Jurkat, Clone E6-1 (cell line): ENCODE measurements at places on chromosomes 5 and 9.
A peak's percentile ranks its signal among the peaks of the same experiment; 100 is the strongest.

- DNase-seq, result no peak
Measured at GRCh38 chr5:134100283-134101091, 14.0 kb upstream of the TCF7 start.

DNA sequence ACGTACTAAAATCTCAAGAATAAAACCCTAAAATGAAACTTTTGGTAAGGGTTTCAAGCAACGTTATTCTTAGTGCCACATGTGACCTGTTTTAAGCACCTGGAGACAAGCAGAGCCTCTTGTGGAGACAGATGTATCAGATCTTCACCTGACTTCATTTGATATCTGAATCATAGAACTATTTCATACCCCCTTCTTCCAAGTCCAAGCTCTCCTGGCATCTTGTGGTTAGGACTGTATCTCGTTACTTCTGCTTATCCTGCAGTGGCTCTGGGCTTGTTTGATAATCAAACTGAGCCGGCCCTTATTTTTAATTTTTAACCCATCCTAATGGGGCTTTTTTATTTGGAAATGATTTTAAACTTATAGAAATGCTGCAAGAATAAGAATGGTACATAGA, 11.1 kb upstream of the FSD1L start:
- DNase-seq, result no peak

DNA sequence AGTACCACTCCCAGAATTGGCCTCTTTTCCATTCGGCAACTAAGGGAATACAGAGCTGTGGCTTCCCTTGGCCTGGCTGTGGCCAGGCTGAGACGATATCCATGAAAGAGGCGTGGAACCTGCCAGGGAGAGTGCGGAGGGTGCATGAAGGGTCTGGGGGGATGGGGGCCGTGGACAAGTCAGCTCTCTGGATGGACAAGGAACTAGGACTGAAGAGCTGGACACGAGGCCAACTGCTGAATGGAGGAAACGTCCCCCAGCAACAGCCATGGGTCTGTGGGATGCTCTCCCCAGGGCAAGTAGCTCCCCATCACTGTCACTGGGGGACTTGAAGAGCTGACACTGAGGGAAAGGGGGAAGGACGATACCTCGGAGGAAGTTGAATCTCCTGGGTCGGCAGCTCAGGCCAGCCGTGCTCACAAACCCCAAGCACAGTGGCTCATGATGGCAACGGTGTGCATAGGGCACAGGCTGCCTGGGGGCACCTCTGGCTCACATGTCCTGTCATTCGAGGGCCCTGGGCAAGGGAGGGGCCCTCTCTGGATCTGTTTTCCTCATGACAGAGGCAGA, 4.1 kb upstream of the OLFM1 start:
- DNase-seq, result no peak

GRCh38 chr5:77733130-77733529, 43.0 kb downstream of the TBCA start:
- DNase-seq, result no peak

- no peak for DNase-seq
Measured at GRCh38 chr9:82332018-82332773, 343.6 kb downstream of the SPATA31D1 start.

- DNase-seq, result no peak
Measured at GRCh38 chr9:27473111-27473529, 51.0 kb upstream of the IFNK start.

DNA sequence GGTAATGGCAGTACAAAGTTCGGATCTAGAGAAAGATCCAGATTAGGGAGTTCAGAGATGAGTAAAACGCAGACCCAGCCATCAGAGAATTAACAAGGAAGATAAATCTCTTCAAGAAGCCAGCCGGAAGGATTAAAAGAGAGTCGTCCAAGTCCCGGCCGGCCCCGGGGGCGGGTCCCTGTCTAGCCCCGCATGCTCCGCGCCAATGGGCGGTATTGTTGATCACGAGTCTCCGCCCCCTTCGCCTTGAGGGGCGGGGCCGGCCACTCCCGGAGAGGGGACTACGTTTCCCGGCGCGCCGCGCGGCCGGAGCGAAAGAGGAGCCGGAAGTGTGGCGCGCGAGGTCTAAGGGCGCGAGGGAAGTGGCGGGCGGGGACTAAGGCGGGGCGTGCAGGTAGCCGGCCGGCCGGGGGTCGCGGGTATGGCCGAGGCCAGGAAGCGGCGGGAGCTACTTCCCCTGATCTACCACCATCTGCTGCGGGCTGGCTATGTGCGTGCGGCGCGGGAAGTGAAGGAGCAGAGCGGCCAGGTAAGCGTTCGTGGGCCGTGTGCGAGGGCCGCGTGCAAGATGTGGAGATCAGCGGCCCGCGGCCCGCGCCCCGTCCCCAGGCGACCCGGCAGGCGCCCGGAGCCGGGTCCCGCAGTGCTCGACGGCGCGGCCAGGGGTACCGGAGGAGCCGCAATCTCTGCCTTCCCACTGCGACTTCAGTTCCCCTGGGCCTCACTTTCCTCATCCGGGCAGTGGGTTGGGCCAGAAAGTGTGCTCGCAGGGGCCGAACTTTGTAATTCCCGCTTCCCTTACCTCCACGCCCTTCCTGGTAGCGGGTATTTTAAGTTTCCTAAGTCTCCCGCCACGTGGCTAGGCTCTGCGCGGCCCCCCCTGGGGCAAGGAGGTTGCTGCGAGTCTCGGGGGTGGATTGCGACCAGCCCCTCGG, at the start of gene TCOF1:
TCOF1 (plus strand) TSS at position 372 of the 935 bp plus-strand sequence; CDS start at position 422, 50 bp downstream.
- peak; percentile 92 for DNase-seq

DNA sequence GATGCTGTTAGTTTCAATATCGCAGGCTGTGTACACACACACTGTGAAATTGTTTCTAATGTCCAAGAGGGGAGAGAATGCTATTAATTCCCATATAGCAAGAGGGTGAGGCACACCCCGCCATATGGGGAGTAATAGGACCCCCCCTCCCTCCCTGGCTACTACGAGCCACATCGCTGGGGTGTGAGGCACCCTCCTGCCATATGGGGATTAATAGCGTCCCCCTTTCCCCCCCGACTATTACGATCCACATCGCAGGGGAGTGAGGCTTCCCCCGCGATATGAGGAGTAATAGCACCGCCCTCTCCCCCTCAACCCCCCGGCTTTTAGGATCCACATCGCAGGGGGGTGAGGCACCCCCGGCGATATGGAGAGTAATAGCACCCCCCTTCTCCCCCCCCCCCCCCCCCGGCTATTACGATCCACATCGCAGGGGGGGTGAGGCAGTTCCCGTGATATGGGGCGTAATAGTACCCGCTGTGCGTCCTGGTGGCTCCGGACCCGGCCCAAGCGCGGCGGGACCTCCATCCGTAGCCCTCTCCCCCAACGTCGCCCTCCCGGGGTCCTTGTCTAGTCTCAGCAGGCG, 494 bp upstream of the STK32A start:
- DNase-seq, result no peak

- DNase-seq, result no peak
Measured at GRCh38 chr5:172642051-172642409, 967 bp downstream of the NEURL1B start.

GRCh38 chr9:118721923-118722322, 647.3 kb downstream of the BRINP1 start:
- DNase-seq, result no peak

DNA sequence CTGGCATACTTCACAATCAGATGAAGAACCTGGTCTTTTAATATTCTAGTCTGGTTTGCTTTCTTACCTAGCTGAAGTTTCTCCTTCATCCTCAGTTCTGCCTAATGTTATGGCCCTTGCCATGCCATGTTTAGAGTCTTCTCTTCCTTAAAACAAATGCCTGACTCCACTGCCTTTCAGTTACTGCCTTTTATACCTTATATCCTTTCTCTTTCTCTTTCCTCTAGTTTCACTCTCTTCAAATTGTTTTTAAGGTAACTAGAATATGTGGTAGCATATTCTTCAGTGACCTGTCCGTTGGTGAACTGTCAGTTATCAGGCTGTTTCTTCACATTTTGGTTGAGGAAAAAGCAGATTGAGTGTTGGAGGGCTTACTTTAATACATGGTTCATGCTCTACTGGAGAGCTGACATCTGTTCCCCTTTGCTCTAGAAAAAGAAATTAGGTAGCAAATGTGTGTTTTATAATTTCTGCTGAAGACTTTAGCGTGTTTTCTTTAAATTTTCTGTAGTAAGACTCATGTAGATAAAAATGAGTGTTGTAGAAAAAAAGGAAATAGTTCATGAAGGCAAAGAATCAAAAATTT, 103.8 kb downstream of the DMXL1 start:
- DNase-seq, result no peak

GRCh38 chr9:2870340-2870739, 26.4 kb upstream of the PUM3 start:
- DNase-seq, result no peak

DNA sequence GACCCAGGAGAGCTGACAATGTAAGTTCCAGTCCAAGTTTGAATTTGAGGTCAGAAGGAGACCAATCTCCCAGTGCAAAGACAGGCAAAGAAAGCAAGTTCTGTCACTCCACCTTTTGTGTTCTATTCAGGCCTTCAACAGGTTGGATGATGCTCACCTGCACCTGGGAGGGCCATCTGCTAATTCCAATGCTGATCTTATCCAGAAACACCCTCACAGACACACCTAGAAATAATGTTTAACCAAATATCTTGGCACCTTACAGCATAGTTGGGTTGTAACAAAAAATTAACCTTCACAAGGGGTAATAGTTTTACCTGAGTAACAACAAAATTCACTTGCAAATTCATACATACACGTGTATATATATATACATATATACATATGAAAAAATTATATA, 190.8 kb downstream of the DIRAS2 start:
- no peak for DNase-seq

GRCh38 chr9:92657296-92658094, 12.4 kb downstream of the IPPK start:
- DNase-seq, result no peak

DNA sequence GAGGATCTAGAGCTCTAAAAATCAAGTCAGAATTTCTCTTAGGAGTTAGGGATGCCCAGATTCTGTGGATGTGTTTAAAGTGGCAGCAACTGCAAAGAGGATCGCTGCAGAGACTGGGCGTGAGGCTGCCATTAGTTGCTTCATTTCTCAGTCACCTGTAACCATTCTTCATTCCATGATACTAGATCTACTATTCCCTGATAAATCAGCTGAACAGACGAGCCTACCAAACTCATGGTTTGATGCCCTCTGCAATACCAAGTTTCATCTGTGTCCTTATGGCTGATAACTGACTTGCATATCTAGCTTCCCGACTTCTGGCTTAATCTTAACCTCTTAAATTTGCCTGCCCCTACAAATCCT, 33.3 kb downstream of the UBE2R2 start:
- DNase-seq, result no peak

GRCh38 chr5:39919876-39920275, 495.1 kb upstream of the DAB2 start:
- no peak for DNase-seq

DNA sequence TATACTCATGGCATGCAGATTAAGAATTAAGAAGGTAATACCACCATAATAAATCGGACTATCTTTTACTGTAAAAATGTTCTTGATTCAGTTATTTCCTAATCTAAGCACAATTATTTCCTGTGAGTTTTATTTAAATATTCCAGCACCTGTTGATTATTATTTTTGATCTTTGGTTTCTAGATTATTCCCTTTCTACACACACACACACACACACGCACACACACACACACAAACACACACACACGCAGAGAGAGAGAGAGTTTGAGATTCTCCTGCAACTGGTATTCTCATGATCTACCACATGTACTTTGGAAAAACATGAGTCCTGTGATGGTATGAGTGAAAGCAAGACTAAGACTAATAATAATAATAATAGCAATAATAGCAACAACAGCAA, 17.0 kb upstream of the CKMT2 start:
- DNase-seq, result no peak

DNA sequence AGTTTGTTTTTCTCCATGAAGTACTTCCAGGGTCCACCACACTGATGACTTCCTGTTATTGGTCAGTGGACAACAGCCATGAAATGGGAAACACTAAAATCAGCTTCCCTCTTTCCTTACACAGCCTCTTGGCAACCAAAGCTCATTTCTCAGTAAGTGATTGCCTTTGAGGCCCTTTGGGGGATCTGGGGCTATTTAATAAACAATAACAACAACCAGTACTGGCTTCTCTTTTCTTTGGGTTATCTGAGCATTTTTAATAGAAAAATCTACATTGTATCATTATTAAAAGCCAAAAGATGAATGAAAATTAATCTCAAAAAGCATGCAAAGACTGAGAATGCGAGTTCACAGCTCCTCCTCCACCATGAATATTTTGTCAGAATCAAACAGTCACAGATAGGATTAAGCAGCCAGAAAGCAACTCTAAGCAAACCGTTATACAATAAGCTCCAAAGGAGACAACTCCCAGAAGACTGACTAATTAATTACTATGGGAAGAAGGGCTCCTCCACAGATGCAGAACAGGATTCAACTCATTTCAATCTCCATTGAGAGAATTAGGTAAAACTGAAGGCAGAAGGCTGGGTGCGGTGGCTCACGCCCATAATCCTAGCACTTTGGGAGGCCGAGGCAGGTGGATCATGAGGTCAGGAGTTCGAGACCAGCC, 68.3 kb downstream of the SERINC5 start:
- DNase-seq, result no peak

GRCh38 chr9:13728917-13729811, 449.7 kb upstream of the MPDZ start:
- no peak for DNase-seq

- no peak for DNase-seq
Measured at GRCh38 chr5:113759505-113759904, 246.0 kb downstream of the YTHDC2 start.

DNA sequence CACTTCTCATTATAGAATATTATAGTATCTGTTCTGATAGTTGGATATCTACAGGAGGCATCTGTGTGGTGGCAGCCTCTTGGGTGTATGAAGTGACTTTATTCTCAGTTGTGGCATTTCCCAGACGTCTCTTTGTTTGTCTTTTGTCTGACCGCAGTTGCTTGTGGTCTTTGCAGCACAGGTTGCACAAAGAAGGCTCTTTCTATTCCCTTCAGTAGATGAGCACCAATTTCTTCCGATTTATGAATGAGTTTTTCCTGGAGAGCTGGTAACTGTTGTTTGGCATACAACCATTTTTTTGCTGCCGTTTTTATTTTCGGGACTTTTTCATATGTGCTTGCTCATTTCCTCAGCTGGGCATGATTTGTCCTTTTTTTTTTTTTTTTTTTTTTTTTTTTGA, 56.4 kb upstream of the MYO10 start:
- DNase-seq, result peak; percentile 94

- no peak for DNase-seq
Measured at GRCh38 chr5:69075522-69076179, 18.2 kb upstream of the SLC30A5 start.

DNA sequence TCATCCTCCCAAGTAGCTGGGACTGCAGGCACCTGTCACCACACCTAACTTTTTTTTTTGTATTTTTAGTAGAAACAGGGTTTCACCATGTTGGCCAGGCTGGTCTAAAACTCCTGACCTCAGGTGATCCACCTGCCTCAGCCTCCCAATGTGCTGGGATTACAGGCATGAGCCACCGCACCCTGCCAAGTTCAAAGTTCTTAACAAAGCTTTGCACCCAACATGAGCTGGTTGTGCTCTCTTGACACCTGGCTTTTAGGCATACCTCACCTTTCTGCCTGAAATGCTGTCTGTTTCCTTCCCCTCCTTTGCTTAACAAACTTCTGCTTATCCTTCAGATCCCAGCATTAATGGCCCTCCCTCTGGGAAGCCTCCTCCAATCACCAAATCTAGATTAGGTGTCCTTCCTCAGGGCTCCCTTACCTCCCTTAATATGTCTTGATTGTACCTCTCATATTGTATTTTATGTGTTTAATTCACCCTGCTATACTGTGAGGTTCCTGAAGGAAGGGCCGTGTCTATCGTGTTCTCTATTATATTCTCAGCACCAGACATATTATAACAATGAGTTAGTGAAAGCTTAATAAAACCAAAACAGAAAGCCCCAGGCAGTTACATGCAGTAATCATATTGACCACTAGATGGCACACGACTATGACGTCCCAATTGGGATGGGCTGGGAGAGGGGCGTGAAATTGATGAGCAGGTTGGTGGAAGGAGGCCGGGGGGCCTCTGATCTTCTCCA, 62.9 kb upstream of the PPARGC1B start:
- peak; percentile 28 for DNase-seq
